Tongue (tissue), 3 donors: ENCODE measurements at places on chromosomes 1 and 21. TPM values are rescaled to one million over a fixed set of nuclear protein-coding genes. Genes with fewer than 3 reads are reported as not detected.

Gene OR2T35
- not detected for total RNA-seq

Gene DPT
- 144 TPM for total RNA-seq

Gene MEX3A
- total RNA-seq, result 4.0 TPM

Gene BACH1
- 76.3 TPM for total RNA-seq

Gene LEPR
- total RNA-seq, result 19.6 TPM
